ENCODE measurements at places on chromosomes 1 and 21.

GRCh38 chr1:157166590-157166989, 28.4 kb upstream of the ETV3 start:
- no peak for DNase-seq

- DNase-seq: no peak
Measured at GRCh38 chr1:11671544-11672286, 7.7 kb downstream of the FBXO6 start.

DNA sequence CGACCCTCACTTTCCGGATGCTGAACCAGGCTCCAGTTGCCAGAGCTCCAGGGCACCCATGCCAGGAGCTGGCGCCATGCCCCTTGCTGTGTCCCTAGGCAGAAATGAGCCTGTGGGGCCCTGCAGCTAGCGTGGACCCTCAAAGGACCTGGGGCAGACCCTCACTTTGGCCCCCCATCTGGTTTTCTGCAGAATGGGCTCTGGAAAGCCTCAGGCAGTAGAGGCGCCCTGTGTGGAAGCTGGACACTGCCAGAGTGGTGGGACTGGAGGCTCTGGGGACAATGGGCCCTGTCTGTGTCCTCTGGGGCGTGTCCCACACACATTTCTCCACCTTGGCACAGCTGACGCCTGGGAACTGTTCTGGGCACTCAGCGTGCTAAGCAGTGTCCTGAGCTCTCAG, 6.3 kb upstream of the AURKAIP1 start:
- DNase-seq: no peak

GRCh38 chr1:237638555-237638954, 252.2 kb downstream of the ZP4 start:
- no peak for DNase-seq

- peak; percentile 91 for DNase-seq
Measured at GRCh38 chr1:52669696-52670095, 28.5 kb downstream of the COA7 start.

- peak; percentile 44 for DNase-seq
Measured at GRCh38 chr1:31579374-31579773, 3.1 kb downstream of the TINAGL1 start.

GRCh38 chr1:53949023-53949990, 3.2 kb downstream of the LRRC42 start:
- peak; percentile 51 for DNase-seq

DNA sequence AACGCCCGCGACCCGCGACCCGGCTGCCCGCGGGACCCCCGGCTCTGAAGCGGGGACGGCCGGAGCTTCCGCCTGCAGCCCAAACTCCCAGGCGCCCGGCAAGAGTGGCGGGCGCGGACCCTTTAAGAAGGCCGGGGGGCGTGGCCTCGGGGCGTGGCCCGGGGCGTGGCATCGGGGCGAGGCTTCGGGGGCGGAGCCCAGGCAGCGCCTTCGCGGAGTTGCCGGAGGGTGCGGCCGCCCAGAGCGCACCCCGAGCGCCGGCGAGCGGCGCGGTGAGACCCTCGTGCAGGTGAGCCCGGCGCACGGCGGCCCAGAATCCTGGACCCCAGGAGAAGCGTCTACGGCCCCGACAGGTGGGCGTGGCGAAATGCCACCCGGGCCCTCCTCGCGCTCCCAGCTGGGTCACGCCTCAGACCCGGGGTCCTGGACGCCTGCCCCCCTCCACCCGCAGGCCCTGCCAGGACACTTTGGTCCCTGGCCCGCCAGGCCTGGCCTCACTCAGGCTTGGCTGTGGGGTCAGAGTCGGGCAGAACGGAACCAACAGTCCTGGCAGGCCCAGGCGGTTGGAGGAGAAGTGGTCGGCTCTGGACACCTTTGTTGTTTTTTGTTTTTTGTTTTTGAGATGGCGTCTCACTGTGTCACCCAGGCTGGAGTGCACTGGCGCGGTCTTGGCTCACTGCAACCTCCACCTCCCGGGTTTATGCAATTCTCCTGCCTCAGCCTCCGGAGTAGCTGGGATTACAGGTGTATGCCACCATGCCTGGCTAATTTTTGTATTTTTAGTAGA, 14.4 kb downstream of the RNF223 start:
- DNase-seq: peak; percentile 77

DNA sequence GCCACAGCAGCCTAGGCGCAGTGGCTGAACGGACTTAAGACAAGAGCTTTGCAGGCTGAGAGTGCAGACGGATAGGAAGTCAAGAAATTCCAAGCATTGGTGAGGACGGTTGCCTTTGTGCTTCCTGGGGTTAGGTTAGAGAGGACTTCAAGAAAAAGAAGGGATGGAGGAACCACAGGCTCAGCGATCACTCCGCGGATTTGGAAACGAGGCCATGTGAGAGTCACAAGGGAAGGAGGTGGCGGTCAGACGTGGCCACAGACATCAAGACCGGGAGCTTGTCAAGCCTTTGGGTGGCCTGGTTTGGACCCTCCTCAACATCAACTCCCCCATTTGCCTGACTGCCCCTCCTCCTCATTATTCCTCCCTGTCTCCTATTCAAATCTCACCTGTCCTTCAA, 62.3 kb downstream of the NID1 start:
- no peak for DNase-seq

- peak; percentile 11 for DNase-seq
Measured at GRCh38 chr1:239858057-239858456, 233.6 kb upstream of the FMN2 start.
